T-helper 2 cell (primary cell): ENCODE measurements at places on chromosomes 4 and X.

- peak; percentile 72 for DNase-seq
Observed at GRCh38 chr4:152458801-152459302, 77.0 kb downstream of the FBXW7 start.

DNA sequence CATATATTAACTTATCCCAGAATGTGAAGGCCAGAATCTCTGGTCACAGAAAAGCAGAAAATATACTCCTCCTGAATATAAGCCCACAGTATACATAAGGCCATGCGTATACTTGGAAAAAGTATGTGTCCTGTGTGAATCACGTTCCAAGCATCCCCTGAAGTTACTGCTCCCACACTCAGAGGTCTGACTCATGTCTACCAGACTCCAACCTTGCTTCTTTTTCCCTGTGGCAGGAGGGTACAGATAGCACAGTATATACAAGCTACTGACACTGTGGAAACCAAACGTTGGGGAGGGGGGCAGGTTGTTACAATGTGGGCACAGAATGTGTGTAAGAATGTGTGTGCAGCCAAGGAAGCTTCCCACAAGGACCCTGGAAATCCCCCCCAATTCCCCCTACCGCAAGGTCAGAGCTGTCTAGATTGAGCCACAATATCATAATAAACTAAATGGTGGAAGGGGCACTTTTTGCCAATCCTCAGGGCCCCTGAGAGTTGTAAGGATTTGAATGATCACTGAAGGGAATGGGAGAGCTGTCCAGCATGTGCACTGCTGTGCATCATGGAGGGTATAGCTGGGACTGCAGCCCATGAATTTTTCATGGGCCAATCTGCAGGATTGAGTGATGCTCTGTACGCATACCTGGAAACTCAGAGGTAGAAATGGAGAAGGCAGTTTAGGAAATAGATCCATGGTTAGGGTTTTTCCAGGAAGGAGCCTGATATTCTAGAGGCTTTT is 7.4 kb upstream of the RELL1 start:
- no peak for DNase-seq

- DNase-seq, result no peak
Observed at GRCh38 chr4:53583513-53583912, 7.8 kb downstream of the LNX1 start.

- no peak for DNase-seq
Observed at GRCh38 chr4:21890231-21890630, 58.3 kb downstream of the KCNIP4 start.

- DNase-seq, result no peak
Observed at GRCh38 chrX:101595739-101596419, 21.9 kb downstream of the ARMCX6 start.

DNA sequence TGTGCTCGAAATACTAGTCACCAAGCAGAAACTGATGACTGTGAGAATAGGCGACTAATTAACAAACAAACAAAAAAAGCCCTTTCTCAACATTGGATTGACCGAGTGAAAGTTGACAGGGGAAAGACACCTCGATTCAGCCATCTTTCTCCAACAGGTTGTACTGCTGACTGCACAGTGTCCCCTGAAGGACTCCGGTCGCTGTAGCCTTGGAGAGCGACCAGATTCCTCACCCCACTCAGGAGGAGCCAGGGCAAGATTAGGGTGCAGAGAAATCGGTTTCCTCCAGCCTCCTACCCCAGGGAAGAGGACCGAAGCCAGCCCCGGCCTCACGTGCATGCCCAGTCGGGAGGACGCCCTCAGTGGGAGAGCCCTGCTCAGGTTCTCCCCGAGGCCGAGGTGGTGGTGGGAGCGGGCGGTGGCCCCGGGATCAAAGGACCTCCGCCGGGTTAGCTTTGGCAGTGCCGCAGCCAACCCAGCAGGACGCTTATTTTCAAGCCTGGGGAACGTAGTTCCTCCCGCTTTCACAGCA is 1.1 kb upstream of the RAP1GDS1 start:
- DNase-seq, result peak; percentile 10

GRCh38 chrX:131728295-131729145 is 184.6 kb downstream of the OR13H1 start:
- no peak for DNase-seq

- no peak for DNase-seq
Observed at GRCh38 chr4:48114412-48114811, 19.6 kb downstream of the TXK start.

GRCh38 chr4:150369434-150370380 is 212.2 kb upstream of the MAB21L2 start:
- no peak for DNase-seq
